ENCODE measurements at places on chromosomes 3 and 15.

GRCh38 chr15:86164232-86164898 lies 84.7 kb downstream of the AGBL1 start:
- peak; percentile 55 for DNase-seq

DNA sequence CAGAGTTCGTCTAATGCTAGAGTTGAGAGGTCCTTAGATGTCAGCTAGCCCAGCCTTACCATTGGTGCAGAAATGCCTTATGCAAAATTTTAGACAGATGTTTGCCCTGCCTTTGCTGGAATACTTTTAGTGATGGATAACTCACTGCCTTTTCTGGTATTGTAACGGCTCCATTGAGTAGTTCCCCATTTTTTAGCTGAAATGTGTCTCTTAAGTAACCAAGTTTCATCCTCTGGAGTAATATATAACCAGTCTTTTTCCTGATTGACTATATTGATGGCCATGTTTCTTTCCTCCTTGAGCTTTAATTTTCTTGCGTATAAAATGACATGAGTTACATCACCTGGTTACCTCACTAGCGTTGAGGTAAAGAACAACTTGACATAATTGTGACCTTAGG lies 45.0 kb downstream of the SNRK start:
- no peak for DNase-seq

- no peak for DNase-seq
These were observed 138.3 kb downstream of the P3H2 start for GRCh38 chr3:189982321-189982945.

DNA sequence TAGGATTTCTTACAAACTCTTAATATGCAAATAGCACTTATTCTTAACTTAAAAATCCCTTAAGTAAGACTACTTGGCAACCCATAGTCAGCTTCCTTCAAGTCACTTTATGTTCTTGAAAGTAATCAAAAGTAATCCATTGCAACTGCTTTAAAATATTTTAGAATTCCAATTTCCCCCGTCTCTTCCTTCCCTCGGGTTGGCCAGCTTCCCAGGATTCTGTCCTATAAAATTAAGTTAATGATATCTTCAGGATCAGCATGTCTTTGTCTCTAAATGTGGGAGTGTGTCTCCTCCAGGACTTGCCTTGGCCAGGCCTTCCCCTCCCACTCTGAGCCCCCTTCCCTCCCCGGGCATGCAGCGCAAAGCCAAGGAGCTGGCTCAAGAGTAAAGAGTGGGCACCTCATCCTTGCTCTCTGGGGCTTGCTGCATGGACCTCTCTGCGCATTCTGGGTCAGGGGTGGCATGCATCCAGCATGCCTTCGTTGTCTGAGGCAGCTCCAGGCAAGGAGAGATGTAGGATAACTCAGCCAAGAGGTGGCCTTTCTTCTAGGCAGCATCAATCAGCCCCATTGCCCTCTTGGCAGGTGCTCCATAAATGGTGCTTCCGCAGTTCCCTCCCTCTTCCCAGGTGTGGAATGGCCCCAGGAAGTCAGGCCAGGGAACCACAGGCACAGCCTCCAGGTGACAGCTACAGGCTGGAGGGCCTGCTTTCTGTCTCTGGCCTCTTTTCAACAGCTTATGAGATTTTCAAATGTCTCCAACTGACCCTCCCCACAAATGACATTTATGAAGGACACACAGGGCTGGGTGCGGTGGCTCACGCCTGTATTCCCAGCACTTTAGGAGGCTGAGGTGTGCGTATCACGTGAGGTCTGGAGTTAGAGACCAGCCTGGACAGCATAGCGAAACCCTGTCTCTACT lies 108.7 kb upstream of the ALDH1A3 start:
- DNase-seq = peak; percentile 31

DNA sequence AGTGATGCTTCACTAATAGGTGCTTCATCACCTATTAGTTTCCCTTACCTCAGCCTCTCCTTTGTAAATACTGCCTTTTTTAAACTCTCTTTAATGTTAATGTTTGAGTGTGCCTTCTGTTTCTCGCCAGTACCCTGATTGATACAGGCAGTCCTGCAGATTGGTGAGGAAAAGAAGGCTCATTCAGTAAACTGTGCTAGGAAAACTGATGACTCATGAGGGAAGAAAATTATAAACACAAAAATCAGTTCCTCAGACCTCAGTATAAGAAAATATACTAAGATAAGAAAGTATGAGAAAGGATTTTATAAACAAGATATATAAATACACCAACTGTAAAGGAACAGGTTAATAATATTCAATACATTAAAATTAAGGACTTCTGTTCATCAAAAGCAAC lies 54.8 kb upstream of the OXTR start:
- no peak for DNase-seq

DNA sequence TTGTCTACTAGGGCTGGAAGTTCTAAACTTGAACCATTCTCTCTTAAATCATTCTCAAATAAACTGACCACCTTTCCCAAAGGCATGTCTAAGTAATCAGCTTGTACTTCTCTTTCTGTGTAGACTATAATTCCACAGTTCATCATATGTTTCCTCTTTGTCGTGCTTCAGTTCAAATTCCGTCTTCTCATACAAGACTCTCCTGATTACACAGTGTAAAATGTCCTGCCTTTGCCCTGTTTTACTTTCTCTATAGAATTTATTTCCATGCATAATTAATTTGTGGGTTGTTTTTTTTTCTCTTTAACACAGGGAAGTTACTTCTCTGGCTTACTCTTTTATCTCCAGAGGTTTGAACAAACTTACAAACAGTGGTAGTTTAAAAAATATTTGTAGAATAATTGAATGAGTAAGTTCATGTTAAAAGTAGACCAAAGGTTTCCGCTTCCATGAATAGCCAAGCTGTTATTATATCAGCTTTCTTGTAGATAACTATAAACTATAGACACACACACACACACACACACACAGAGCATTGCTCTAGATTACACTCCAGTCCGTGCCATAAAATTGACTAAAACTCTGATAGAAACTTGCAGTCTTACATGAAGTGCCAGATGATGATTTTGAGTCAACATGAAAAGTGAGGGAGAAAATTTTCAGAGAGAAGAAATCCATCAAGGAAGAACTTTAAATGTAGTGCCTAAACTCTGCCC lies 119.0 kb downstream of the SUCNR1 start:
- no peak for DNase-seq
